ENCODE measurements at places on chromosomes 5 and 9. TPM values are rescaled to one million over a fixed set of nuclear protein-coding genes. Genes with fewer than 3 reads are reported as not detected.
A peak's percentile ranks its signal among the peaks of the same experiment; 100 is the strongest.

The KIF4B gene
- total RNA-seq, result not detected

DNA sequence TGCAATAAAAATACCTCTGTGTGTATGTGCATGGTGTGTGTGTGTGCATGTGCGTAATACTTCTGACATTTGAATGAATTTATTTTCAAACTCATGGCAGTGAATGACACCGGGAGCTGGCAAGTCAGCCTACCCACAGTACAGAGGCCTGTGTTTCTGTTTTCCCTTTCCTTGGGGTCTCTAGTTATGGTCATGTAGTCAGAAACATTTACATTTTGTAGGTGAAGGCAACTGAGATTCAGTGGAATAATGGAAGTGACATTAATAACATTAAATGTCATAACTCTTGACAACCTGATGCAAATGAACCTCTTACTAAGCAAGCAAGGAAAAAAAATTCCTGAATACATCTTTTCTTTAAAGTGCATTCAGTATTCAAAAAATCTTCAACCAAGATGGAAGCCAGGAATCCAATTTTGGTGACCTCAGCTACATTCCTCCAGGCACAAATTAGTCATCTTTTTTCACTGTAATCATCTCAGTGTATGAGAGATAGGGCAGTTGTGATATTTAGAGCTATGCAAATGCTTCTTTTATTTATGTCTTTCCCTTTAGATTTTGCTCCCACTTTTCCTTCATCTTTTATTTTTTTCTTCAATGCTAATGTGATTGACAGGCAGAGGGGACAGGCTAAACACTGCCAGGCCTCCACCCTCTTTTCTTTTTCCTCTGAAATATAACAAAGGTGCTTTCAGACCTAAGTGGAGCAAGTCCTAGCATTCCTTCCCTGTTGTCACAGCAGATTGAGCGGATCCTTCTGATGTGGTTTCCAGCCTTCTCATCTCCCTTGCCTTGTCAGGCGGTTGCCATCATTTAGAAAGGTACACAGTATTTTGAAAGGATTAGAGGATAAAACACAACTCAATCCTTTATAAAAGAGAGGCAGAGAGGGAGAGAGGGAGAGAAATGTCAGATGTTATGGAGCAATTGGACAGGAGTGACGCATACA is 569.8 kb upstream of the ADAMTS16 start:
- no peak for DNase-seq

DNA sequence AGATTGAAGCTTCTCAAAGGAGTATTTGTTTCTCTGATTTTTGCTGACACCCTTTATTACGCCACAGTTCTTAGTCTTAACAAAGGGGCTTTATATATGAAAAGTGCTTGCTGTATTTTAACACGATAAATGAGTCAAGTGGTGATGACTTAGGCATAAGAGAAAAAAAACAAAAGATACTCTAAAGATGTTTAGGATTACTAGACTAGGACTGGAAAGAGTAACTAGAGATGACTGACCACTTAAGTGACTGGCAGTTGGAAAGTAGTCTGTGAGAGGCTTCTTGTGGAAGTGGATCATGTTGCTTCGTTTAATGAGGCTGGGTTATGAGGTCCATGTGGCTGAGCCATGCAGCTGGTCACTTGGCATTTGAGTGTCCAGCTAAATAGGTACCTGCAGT is 69.4 kb upstream of the ACTBL2 start:
- no peak for DNase-seq

The IL11RA gene
- 38.0 TPM for total RNA-seq

DNA sequence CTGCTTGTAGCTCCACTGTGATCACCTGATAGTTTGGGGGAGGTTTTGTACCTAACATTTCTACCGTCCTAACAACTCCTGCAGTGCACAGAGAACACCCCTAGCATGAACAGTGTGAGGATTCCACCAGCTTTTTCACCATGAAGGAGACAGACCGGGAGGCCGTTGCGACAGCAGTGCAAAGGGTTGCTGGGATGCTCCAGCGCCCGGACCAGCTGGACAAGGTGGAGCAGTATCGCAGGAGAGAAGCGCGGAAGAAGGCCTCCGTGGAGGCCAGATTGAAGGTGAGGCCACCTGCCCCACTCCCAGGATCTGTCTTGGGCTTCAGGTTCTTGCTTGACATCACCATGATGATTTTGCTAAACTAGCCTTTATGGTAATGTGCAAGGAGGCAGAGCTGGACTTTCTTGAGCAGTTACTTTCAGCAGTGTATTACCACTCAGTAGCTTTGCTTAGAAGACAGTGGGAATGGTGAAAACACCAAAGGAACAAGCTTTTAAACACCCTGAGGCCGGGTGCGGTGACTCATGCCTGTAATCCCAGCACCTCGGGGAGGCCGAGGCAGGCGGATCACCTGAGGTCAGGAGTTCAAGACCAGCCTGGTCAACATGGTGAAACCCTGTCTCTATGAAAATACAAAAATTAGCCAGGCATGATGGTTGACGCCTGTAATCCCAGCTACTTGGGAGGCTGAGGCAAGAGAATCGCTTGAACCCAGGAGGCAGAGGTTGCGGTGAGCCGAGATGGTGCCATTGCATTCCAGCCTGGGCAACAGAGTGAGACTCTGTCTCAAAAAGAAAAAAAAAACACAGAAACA is 3.3 kb downstream of the EXOC3 start:
- peak; percentile 57 for DNase-seq

DNA sequence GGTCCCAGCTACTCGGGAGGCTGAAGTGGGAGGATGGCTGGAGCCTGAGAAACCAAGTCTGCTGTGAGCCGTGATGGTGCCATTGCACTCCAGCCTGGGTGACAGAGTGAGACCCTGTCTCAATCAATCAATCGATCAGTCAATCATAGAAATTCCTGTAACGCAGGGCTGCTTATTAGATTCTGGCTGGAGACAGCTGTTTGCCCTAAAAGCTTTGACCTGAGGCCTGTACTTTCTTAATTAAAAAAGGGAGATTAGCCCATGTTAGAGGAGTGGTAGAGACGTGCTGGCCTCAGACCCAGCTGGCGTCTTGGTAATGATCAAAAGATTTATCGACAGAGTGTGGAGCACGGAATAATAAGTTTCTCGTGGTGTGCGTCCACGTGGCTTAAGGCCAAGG is 40.5 kb upstream of the HMCN2 start:
- no peak for DNase-seq
